Activated CD4-positive, alpha-beta T cell treated with anti-CD3 and anti-CD28 coated beads, Interleukin-2, amount 10 ng/mL, durations not matched to agents 7 days and 5 days (primary cell): ENCODE measurements at places on chromosomes 2 and 18.

DNA sequence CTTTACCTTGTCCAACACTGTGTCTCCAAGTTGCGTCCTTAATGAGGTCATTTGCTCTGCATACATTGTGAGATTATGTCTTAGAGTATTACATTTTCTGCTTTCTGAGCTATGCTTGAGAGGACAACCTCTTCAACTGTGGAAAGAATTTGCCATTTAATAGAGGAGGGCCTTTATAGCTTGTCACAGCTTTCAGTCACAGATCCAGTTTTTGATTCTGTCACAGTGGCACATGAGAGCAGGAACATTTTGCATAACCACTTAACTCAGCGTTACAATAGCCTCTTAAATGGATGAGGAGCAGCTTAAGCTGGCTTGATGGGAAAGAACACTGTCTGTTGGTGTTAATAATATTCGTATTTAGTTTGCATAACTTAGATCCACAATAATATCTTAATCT is 63.0 kb downstream of the RHBDD1 start:
- no peak for DNase-seq

DNA sequence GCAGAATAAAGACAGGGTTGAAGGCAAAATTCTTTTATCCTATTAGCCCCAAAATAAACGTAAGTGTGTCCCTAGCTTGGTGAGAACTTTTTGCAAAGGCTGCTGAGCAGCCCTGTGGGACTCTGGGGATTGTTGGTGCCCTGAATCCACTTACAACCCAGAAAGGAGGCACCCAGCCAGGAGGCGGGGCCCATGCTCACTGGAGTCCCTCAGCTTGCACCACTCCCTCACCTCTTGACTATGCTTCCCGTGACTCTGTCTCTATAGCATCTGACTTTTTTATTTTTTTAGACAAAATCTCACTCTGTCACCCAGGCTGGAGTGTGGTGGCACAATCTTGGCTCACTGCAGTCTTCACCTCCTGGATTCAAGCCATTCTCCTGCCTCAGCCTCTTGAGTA is 15.8 kb upstream of the COL6A3 start:
- peak; percentile 23 for DNase-seq

DNA sequence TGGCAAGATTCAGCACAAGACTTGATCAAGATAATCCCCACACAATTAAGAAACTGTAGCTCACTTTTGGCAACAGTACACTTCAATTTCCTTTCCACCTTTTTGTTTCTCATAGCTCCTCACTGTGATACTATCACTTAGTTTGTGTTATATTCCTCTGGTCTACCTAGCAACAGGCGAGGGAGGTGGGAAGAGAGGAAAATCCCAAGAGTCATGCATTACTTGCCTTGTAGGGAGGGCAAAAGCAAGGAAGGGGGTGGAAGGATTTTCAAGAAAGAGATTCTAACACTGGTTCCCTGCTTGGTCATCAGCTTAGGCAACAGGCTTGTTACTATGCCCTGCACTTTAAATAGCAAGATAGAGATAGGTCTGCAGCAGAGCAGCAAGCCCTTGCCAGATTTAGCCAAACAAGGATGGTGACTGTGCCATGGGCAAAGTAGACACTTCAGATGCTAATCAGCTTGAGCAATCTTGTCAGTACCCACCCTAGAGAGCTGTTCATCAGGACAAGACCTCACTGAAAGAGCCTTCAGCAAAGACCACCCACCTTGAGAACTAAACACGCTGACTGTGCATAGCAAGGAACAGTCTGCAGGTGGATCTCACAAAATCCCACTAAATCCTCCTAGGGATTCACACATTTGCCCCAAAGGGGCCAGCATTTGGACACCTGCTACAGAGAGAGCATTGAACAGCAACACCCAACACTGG is 134.6 kb downstream of the MBD2 start:
- no peak for DNase-seq

- DNase-seq, result peak; percentile 86
Observed at GRCh38 chr2:26745609-26746327, 18.3 kb upstream of the SLC35F6 start.

GRCh38 chr2:47173986-47174732 is 19.1 kb upstream of the STPG4 start:
- no peak for DNase-seq

DNA sequence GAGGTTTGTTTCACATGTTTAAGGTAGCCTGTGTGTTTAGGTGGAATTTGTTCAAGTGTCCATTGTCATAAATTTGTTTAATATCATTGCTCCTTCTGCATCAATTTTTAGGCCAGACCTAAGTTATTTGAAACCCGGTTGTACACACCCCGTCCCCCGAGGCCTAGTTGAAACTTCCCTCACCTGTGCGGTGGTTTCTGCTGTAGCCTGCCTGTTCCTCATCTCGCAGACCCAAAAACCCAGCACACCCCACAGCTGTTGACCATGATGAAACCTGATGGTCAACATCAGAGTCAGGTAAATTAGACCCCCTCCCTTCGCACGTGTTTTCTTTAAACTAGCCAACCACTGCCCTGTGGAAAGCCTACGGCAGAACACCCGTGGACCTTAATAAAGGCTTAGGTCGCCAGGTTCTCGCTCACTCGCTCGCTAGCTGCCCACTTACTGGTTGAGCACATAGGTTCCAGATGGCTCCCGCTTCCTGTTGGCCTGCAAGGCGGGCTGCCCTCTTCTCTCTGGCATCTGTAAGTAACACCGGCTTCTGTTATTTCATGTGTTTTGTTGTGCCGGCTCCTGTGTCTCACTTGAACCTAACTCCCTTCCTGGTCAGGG is 64.4 kb downstream of the EML6 start:
- no peak for DNase-seq

GRCh38 chr18:45939236-45939635 is 27.9 kb downstream of the EPG5 start:
- no peak for DNase-seq

- DNase-seq, result no peak
Observed at GRCh38 chr2:68374184-68374583, 9.1 kb downstream of the PLEK start.
